ENCODE measurements at places on chromosomes 5 and 9. TPM values are rescaled to one million over a fixed set of nuclear protein-coding genes. Genes with fewer than 3 reads are reported as not detected.

SMIM33 gene
- total RNA-seq: not detected

RLN2 gene
- not detected for total RNA-seq

DMRTA1 gene
- total RNA-seq: 0.12 TPM

GARIN3 gene
- not detected for total RNA-seq

ENTREP1 gene
- total RNA-seq: not detected

RPL35 gene
- 3,286 TPM for total RNA-seq

FAM200C gene
- 4.0 TPM for total RNA-seq

PKN3 gene
- total RNA-seq: 1.8 TPM

NDST1 gene
- total RNA-seq: 110 TPM

SERF1B gene
- total RNA-seq: 32.4 TPM

SOWAHA gene
- not detected for total RNA-seq

C9orf50 gene
- total RNA-seq: not detected

RIOK2 gene
- total RNA-seq: 10.4 TPM

DMGDH gene
- total RNA-seq: 0.93 TPM

ADCY2 gene
- total RNA-seq: not detected

SLC6A18 gene
- not detected for total RNA-seq

ANKRD34B gene
- total RNA-seq: not detected

C5orf52 gene
- not detected for total RNA-seq

CRAT gene
- total RNA-seq: 51.1 TPM

TLX3 gene
- total RNA-seq: not detected

DDX4 gene
- not detected for total RNA-seq

MBLAC2 gene
- 4.6 TPM for total RNA-seq

RAPGEF1 gene
- total RNA-seq: 23.6 TPM

ST8SIA4 gene
- 0.85 TPM for total RNA-seq

ZSWIM6 gene
- 4.2 TPM for total RNA-seq

HRCT1 gene
- 1.4 TPM for total RNA-seq

RNF208 gene
- not detected for total RNA-seq

PCDHGB6 gene
- total RNA-seq: 1.4 TPM

CDKN2AIPNL gene
- total RNA-seq: 18.8 TPM

FOXD4 gene
- 0.70 TPM for total RNA-seq

SPINK1 gene
- total RNA-seq: not detected

SPATA6L gene
- 1.0 TPM for total RNA-seq

OBP2A gene
- not detected for total RNA-seq

PSMB7 gene
- total RNA-seq: 137 TPM

TRIM7 gene
- total RNA-seq: 0.94 TPM

RFX3 gene
- total RNA-seq: 0.58 TPM

SLC28A3 gene
- total RNA-seq: 0.17 TPM

SCGB3A2 gene
- not detected for total RNA-seq

TAS2R1 gene
- not detected for total RNA-seq

UBE2R2 gene
- total RNA-seq: 24.6 TPM

LSM11 gene
- 2.6 TPM for total RNA-seq

CAAP1 gene
- 13.7 TPM for total RNA-seq

DCP2 gene
- total RNA-seq: 10.7 TPM

Measured in pericardium fibroblast (primary cell).